Activated naive CD4-positive, alpha-beta T cell (primary cell): ENCODE measurements at places on chromosomes 16 and 17.

DNA sequence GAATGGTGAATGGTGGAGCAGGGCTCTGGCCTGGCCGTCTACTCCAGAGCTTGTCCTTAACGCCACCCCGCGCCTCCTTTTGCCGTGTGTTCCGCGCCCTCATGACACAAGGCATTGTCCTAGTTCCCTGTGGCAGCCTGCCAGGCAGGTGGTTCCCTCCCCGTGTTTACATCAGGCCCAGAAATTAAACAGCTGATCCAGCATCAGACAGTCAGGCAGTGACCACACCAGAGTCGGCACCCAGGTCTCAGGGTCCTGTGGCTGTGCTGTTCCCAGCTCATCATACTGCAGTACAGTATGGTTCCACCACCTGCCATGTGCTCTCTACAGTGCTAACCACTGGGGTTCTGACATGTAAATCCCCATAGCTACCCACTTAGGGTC lies 119.7 kb downstream of the RAB11FIP4 start:
- DNase-seq = no peak

DNA sequence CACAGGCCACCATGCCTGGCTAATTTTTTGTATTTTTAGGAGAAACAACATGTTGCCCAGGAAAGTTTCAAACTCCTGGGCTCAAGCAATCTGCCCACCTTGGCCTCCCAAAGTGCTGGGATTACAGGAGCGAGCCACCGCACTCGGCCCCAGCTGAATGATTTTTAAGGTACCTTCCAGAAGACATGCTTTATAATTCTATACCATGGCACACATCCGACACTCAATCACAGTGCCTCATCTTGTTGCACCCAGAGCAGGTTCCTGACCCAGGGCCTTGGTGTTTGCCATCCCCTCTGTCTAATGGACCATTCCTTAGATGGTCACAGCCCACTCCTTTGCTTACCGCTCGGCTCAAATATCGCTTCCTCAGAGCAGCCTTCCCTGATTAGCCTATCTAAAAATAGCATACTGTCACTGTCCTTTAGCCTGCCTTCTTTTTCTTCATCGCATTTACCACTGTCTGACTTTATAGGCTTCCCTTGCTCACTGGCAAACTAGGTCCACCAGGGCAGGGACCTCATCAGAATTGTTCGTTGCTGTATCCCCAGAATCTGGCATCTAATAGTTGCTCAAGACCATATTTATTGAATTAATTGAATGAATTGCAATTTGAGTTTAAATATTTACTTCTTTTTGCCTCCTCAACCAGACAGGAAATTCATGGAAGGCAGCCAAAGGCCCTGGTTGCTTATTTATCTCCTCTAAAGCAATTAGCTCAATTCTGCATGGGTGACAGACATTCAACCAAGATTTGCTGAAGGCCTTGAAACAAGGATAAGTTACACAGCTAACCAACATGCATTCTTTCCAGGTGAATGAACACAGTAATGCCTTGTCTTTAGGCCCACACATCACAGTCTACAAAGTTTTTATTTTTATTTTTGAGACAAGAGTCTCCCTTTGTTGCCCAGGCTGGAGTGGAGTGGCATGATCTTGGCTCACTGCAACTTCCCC lies 6.3 kb upstream of the TENT4B start:
- no peak for DNase-seq

GRCh38 chr16:46715769-46716305 lies 26.4 kb downstream of the ORC6 start:
- DNase-seq = no peak

DNA sequence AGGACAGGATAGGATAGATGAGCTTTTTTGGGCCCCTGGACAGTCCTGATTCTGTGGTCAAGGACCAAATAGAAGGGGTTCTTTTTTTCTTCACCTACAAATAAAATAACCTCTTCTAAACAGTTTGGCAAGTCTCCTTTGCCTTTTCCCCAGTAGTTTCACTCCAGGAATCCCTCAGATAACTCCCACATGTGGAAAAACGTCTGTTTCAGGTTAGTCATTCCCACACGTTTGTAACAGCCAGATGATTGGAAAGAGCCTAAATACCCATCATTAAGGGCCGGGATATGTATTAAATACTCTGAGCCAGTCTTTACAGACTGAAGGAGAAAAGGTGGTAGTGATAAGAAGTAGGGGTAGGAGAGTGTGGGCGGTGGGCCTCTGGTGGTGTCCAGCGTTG lies 58.3 kb downstream of the PLD6 start:
- DNase-seq = no peak

DNA sequence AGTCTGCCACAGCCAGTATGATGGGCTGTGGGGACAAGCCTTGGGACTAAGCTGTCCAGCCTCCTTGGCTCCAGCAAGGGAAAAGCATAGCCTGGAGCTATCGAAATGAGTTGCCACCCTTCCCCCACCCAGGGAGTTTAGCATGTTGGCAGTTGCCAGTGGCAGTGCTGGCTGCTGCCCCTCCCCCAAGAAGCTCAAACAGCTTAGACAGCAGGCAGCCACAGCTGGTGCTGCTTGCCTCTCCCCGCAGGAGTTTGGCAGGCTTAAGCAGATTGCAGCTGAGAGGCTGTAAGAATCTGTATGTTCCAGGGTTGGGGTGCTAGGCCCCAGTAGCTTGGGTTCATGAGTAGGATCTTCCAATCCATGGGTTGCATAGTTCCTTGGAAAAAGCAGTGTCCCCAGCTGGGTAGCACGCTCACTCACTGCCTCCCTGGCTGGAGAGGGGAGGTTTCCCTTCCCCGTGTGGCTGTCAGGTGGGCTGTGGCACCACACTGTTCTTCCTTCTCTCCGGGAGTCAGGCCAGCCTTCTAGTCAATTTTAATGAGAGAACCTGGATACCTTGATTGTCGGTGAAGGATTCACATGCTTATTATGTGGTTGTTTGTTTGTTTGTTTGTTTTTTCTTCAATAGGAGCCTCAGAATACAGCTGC lies 506.1 kb downstream of the CDH11 start:
- DNase-seq = no peak

DNA sequence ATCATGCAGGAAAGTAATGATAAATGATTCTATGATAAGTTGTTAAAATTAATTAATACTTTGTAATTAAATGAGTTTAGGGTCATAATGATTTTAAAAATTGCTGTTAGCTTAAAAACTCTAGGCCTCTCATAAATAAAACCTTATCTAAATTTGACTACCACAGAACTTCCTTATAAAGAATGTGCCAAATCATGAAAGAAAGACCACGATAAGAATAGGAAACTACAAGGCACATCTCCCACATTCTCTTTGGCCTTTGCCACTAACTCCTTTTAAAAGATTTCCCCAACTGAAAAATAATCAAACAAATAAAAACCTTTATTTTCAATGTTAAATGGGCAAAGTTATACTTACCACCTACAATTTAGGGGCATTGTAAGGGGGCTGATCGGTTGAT lies 164.6 kb upstream of the C17orf78 start:
- no peak for DNase-seq

DNA sequence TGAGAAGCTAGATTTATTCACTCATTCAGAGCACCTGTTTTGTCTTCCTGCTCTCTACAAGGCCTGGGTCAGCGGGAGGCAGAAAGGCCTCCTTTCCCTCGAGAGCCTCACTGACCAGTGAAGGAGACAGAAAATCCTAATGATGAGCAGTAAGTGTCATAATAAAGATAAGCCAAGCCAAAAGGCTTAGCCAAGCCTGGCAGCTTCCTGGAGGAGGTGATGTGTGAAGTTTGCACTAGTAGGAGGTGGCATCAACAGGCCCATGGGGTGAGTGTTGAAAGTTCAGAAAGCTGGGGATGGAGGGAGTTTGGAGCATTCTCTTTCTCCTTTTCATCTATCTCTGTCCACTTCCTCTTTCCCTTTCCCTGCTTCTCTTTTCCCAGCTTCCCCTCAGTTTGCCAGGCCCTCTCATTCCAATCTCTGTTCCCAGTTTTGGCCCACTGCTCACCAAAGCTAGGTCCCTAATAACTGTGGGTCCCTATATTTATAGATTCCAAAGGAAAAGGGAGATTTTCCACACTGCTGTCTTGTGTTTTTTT lies 16.5 kb upstream of the SPNS3 start:
- no peak for DNase-seq

DNA sequence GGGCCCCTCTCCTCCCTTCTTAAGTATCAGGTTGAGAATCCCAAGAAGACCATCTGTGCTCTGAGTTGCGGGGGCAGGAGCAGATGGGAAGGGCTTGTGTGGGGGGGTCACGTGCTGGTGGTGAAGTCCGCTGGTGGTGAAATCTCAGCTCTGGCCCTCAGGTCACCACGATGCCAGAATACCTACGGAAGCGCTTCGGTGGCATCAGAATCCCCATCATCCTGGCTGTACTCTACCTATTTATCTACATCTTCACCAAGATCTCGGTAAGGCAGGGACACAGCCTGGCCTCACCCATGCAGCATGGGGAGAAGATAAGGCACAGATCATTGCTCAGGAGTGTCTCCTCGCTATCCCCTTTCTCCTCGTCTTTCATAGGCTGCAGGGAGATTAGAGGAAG lies 29.7 kb downstream of the SLC5A11 start:
- DNase-seq = no peak

DNA sequence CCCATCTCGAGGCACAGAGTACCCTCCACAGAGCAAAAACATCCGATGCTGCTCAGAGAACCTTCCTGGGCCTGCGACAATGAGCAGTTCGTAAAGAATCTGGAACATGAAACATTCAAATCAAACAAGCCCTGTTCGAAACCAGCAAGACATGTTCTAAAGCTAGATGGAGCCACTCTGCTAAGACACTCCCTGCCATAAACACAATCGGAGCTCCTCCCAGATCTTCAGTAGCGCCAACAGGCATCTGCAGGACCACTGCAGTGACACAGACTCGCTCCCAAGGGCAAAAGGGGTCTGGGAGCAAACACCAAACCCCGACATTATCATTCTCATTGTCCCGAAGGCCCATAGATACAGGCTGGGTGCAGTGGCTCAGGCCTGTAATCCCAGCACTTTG lies 108.7 kb downstream of the ZFHX3 start:
- no peak for DNase-seq

DNA sequence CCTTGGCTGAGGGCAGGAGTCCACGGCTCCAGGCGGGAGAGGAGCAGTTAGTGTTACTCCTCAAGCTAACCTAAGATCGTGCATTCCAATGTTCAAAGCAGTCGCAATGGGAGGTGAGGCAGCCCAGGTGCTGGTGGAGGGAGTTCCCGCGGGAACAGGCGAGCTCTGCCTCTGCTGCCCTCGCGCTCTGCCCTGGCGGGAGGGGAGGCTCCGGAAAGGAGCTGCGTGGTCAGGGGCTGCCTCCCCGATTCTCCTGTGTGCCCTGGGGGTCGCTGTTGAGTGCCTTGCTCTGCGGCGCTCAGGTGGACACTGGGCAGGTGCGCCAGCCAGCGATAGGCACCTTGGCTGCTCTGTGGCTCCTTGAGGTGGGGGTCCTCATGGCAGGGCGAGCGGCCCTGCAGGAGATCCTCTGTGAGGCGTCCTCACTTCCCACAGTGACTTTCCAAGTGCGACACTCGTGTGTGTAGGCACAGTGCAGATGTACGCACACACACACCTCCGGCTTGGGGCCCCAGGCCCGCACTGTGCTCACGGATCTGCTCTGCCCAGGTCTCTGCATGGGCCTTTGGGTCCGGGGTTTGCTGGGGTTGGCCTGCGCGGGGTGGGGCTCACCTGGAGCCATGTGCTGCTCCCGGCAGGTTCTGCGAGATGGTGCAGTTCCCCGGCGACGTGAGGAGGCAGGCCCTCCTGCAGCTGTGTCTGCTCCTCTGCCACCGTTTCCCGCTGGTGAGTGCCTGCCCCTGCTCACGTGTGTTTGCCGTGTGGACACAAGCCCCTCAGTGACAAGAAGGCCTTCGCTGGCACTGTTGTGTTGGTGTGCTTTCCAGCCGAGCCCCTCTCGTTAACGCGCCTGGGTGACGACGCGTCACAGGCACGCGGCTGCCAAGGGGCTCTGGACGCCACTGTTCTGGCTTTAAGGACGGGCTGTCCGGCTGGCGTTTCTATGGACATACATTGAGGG lies 97.9 kb upstream of the ZNF750 start:
- DNase-seq = no peak
